ENCODE measurements at places on chromosomes 3 and 15. TPM values are rescaled to one million over a fixed set of nuclear protein-coding genes. Genes with fewer than 3 reads are reported as not detected.

EIF5A2 gene
- total RNA-seq: 5.7 TPM

LRRC31 gene
- total RNA-seq: not detected

STXBP5L gene
- not detected for total RNA-seq

TGM4 gene
- not detected for total RNA-seq

MST1 gene
- total RNA-seq: 8.7 TPM

TMIE gene
- total RNA-seq: 1.6 TPM

SLITRK3 gene
- total RNA-seq: not detected

CPNE9 gene
- total RNA-seq: 0.30 TPM

UTS2B gene
- not detected for total RNA-seq

PTPN23 gene
- total RNA-seq: 29.4 TPM

PLA2G4D gene
- not detected for total RNA-seq

C2CD4A gene
- total RNA-seq: 0.61 TPM

MAGEL2 gene
- not detected for total RNA-seq

SLC38A3 gene
- total RNA-seq: 0.12 TPM

A4GNT gene
- total RNA-seq: not detected
